ENCODE measurements at places on chromosomes 1 and 21.

DNA sequence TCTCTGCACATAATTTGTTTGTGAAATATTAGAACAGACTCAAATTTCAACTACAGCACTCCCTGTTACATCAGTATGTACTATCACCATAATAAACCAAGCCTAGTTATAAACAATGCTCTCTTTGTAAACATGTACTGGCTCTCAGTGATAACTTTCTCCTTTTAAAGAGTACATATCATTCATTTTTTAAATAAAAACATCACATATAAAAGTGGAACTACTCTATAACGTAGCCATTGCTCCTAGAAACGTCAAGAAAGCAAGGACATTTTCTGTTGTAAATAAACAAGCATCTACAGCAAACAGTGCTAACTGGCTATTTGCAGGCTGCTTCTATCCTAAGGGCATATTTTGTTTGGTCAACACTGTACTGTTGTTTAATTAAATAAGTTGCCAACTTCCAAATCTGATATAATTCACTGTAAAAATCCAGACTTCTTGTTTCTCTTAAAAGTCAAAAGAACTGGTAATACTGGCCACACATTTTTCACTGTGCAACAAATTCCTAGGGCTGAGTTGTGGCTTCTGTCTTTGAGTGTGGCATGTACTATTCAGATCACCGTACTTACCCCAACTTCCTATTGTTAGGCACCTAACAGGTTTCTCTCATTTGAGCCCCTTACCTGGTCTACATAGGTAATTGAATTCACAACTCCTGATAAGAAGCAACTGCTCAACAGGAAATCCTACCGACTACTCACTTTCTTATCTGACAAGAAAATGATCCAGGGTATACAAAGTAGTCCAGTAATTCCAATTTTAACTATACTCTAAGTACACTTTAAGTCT, 111.9 kb downstream of the DENND1B start:
- no peak for DNase-seq

DNA sequence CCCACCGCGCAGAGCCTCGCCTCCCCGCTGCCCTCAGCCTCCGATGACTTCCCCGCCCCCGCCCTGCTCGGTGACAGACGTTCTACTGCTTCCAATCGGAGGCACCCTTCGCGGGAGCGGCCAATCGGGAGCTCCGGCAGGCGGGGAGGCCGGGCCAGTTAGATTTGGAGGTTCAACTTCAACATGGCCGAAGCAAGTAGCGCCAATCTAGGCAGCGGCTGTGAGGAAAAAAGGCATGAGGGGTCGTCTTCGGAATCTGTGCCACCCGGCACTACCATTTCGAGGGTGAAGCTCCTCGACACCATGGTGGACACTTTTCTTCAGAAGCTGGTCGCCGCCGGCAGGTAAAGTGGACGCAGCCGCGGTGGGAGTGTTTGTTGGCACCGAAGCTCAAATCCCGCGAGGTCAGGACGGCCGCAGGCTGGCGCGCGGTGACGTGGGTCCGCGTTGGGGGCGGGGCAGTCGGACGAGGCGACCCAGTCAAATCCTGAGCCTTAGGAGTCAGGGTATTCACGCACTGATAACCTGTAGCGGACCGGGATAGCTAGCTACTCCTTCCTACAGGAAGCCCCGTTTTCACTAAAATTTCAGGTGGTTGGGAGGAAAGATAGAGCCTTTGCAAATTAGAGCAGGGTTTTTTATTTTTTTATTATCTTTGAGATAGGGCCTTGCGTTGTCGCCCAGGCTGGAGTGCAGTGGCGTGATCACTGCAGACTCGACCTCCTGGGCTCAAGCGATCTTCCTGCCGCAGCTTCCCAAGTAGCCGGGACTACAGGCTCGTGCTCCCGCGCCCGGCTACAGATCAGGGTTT, at the start of gene PMF1:
TSS of gene PMF1 (plus strand) at position 175 of the 811 bp plus-strand sequence. CDS start at position 184, 9 bp downstream.
- peak; percentile 90 for DNase-seq

DNA sequence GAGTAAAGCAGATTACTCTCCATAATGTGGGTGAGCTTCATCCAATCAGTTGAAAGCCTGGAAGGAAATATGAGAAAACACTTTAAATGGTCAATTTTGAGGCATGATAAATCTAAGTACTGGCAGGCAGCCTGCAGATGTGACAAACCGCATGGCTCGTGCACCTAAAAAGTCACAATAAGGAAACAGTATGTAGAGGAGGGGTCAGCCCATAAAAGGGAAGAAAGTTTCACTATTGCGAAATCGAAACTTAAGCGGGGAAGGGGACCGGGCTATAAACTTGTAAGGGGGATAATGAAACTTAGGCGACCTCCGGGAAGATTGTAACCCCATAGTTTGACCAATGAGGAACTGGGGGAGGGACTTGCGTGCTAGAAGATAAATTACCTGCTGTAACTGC, 109.8 kb downstream of the PLPPR4 start:
- DNase-seq, result no peak

- peak; percentile 80 for DNase-seq
Measured at GRCh38 chr1:221165839-221166500, 286.7 kb downstream of the HLX start.

DNA sequence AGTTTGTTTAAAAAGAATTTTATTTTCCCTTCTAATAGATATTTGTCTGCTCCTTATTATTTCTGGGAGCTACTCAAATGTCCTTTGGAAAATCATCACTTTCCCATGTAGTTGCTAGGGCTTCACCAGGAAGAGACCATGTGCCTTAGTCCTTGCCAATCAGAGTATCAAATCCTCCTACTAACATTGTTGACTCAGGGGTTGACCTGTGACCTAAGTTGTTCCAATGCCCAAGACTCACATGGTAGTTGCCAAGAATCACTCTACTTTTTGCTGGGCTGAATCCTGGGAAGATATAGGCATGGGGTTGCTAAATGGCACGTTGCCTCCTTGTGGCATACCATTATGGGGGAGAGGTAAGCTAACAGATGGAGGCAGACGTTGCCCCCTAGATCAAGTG, 58.2 kb upstream of the FOXD3 start:
- DNase-seq, result peak; percentile 43

DNA sequence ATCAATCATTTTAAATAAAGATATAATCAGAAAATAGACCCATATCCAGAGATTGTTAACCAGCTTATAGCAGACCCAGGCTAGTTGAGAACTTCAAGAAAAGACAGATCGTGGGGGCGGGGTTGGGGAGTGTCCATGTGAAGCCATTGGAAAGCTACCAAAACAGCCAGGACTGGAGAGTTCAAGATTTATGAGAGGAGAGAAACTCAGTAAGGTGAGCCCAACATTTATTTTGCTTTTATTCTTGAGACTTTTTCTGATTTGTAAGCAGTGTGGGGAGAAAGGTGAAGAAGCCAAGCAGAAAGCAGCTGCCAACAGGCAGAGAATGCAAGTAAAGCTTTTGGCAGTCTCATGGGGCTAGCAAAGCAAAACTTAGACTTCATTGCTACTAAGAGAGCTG, 179.9 kb downstream of the VPS13D start:
- DNase-seq, result peak; percentile 32

DNA sequence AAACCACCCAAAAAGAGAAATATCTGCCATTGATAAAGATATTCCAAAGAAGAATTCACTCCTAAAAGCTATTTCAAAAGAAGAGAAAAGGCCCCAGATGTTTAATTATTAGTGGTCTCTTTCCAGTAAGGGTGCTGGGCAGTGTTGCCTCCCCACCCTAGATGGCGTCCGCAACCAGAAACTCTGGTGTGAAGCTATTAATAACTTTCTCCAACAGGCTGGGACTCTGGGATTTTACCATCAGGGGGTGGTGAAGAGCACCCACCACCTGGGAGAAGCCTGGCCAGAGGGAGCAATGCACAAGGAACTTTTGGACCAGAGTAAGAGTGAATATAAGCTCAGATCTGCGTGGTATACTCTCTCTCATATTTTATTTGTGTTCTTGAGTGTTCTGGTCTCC, 115.4 kb upstream of the TIAM1 start:
- no peak for DNase-seq

- peak; percentile 70 for DNase-seq
Measured at GRCh38 chr21:26964170-26964778, 2.6 kb downstream of the ADAMTS5 start.

- no peak for DNase-seq
Measured at GRCh38 chr1:220922951-220923350, 43.7 kb downstream of the HLX start.

GRCh38 chr1:150464422-150464826, 22.8 kb upstream of the TARS2 start:
- DNase-seq, result peak; percentile 58

- no peak for DNase-seq
Measured at GRCh38 chr1:51583532-51583931, 33.4 kb upstream of the OSBPL9 start.

DNA sequence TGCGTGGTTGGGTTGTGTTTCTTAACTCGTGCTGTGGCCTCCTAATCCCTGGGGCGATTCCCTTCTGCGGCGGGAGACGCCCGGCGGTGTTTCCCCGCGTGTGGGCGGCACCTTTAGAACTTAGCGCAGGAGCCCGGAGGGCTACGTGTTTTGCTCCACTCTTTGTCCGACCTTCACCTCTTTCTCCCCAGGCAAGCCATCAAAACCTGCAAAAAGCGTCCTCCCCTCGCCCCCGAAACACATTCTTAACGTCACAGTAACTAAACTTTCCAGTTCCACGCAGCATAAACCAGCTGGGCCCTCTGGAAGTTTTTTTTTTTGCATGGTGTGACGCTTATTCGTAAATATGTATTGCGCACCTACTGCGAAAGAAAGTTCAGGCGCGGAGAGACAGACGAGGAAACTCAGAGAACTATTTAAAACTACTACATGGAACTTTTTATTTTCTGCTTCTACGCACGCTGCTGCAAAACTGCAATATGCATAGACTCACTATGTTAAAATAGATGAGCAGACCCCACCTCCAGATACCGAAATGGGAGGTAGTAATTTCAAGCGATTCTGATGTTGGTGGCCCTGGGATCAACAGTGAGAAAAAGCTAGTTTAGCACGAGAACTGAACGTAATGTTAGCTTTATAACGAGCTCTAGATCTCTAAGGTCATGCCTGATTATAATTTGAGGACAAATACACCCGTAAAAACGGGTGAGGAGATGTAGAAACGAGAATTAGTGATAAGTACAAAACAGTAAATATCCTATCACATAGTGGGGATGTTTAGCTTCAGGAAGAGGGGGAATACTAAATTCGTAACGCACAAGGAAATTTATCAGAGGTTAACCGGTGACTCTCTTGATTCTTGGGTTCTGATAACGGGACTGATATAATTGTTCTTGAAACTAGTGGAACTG, 920 bp downstream of the MTR start:
- DNase-seq, result peak; percentile 23

DNA sequence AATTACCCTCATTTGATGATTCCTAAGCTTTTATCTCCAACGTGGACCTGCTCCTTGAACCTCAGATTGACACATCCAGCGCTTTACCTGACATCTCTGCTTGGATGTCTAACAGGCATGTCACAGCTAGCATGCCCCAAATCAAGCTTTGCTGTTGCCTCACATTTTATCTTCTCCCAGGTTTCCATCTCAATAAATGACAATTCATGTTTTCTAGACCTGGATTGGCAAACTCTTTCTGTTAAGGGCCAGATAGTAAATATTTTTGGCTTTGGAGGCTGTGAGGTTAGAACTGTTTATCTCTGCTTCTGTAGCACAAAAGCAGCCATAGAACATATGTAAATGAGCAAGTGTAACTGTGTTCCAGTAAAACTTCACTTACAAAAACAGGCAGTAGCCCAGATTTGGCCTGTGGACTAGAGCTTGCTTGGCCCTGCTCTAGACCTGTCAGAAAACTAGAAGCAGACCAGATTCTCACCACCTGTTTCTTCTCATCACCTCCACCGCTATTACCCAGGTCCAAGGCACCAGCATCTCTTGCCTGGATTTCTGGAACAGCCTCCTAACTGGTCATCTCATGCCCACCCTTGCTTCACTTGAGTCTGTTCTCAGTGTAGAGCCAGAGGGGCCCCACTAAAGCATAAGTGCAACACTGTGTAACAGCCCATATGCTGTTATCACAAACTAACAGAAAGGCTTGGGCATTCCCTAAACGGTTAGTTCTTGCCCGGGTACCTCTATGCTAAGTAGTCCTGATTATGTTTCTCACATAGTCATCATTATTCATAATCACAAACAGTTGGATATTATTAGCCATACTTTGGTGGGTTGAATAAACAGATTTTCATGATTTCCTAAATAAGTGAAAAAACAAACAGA, 42.3 kb downstream of the UBE4B start:
- DNase-seq, result no peak

DNA sequence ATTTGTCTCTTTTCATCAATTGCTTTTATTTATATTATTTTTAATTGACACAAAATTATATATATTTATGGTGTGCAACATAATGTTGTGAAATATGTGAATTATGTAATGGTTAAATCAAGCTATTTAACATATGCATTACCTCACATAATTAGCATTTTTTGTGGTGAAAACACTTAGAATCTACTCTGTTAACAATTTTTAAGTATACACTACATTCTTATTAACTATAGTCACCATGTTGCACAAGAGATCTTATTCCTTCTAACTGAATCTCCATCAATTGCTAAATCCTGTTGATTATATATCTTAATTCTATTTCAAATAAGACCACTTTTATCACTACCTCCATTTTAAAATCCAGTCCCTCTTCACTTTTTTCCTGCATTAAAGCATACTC, 42.5 kb downstream of the PLPPR5 start:
- DNase-seq, result peak; percentile 26

DNA sequence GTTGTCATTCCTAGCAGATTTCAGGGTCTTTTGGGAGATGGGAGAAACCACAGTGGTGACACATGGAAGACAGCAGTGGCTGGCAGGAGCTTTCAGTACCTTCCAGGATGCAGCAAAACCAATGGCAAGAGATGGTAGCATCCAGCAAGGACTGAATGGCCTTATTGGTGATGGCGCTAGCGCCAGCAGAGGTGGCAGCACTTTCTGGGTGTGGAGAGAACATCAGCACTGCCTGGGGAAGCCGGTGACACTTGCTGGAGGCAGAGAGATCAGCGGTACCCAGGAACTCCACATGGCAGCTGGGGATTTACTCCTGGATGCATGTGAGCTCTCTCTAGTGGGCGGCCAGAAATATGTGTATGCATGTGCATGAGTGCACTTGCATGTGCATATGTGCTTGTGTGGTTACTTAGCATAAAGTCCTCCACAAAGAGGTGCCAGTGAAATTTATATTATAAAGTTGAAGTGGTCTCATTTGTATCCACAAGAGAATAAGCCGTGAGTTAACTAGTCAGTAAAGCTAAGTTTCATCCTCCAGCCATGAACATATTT, 364.7 kb downstream of the LMX1A start:
- no peak for DNase-seq

DNA sequence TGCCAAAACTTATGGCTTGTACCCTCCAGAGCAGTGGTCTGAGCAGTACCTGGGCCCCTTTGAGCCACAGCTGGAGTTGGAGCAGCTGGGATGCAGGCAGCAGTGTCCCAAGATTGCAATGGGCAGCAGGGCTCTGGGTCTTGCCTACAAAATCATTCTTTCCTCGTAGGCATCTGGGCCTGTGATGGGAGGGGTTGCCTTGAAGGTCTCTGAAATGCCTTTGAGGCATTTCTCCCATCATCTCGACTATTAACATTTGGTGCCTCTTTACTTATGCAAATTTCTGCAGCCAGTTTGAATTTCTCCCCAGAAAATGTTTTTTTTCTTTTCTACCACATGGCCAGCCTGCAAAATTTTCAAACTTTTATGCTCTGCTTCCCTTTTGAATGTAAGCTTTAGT, 31.0 kb upstream of the TSPAN2 start:
- DNase-seq, result no peak
